Effector CD4-positive, alpha-beta T cell (primary cell): ENCODE measurements at places on chromosomes 11 and 22.

DNA sequence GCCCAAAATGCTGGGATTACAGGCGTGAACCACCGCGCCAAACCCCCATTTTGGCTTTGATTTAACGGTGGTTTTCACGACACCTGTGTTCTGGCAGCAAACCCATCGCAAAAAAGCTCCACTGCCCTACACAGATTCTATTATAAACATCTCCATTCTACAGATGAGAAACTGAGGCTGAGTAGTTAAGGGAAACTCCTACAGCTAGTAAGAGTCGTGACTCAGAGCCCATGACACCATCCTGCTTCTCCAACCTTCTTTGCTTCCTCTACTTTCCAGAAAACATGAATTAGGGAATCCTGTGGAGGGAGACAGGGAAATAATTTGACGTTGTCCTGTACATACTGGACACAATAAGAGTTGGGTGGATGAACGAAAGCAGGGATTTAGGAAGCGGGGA, 429 bp upstream of the SNX15 start:
- no peak for DNase-seq

DNA sequence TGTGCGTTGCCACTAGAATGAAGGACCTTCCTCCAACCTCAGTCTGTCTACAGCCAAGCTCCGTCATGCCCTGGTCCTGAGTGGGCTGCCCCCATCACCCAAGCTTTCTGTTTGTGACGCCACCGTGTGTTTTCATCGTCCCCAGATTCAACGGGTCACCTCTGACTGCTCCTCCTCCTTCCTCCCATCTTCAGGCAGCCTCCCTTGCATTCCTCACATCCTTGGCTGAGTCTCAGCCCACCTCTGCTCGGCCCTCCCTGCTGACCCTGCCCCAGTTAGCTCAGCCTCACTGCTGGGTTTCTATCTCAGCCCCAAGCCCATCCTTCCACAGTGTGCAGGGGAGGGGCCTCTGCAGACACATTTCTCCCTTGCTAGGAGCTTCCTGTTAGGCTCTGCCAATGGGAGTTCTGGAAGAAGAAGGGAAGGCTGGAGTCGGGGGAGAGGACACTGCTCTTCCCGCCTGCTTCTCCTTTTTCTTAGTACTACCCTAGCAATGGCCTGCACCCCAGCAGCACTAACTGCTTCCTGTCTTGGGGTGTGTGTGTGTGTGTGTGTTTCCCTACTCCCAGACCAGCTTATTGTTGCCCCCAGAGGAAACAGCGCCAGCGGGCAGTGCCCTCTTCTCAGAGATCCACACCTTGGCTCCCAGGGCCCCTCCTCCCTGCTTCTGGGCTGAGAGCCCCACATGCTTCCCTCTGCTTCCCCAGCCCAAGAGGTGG, 5.2 kb downstream of the IFT27 start:
- DNase-seq, result no peak

- DNase-seq, result no peak
Measured at GRCh38 chr22:28381429-28382167, 298.0 kb downstream of the TTC28 start.

DNA sequence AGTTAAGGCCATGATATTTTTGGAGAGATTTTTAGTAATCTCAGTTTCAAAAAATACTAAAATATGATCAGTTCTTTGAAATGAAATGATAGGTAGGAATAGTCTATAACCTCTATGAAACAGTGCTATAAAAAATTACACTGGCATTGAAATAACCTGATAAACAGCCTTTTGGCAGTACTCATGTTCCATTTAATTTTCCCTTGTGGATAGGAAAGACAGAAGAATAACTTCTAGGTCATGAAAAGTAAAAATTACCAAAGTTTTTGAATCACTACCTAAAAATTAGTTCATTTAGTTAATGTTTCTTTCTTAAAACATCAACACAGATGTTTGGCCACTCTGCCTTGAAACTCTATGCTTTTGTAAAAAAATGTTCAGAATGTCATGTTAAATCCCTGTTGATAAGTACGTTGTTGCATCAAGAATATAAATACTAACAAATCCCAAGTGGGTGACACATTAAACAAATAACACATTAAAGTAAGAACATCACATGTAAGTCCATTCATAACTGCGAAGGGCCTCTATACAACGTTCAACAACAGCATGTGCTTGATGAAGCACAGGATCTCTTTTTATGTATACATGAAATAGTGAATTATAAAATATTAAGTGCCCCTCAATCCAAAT, 290.2 kb downstream of the SWAP70 start:
- DNase-seq, result no peak

DNA sequence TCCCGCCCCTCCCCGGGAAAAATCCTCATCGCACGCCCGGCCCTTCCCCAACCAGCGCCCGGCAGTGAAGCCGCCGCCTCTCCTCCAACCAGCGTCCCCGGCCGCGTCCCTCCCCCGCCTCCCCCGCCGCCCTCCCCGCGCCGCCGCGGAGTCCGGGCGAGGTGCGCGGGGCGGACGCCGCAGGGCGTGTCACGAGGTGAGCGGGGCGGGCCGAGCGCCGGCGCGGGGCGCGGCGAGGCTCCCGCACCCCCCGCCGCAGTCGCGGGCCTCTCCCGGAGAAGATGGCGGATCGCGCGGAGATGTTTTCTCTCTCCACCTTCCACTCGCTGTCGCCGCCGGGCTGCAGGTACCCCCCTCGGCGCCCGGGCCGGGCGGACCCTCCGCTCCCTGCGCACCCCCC, at the start of gene MAPK8IP2:
Gene MAPK8IP2, plus strand, starts transcription at position 256 of the 400 bp plus-strand sequence. Its CDS starts 26 bp downstream, at position 282.
- DNase-seq, result no peak
